ENCODE measurements at places on chromosomes 11 and 22.

DNA sequence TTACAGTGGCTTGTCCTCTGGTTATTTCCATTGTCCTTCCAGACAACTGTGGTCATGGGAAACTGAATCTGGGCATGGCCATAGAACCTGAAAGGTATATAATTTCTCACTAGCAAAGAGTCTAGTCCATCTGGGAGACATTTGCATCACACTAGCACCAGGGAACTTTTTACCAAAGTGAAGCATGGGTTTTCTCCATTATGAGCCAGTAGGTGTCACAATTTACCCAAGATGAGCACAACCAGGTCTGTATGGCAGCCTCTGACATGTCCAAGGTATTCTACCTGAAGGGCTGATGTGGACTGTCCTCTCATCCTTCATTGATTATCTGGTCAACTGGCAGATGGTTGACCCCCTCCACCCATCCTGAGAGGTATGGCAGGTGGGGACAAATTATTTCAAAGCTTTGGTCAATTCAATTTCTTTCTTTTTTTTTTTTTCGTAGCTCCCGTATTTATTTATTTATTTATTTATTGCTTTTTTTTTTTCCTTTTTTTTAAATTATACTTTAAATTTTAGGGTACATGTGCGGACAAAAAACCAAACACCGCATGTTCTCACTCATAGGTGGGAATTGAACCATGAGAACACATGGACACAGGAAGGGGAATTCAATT is 425.9 kb downstream of the TMEM135 start:
- peak; percentile 14 for DNase-seq

GRCh38 chr11:79441461-79441875 is 638 bp upstream of the TENM4 start:
- DNase-seq: peak; percentile 59

DNA sequence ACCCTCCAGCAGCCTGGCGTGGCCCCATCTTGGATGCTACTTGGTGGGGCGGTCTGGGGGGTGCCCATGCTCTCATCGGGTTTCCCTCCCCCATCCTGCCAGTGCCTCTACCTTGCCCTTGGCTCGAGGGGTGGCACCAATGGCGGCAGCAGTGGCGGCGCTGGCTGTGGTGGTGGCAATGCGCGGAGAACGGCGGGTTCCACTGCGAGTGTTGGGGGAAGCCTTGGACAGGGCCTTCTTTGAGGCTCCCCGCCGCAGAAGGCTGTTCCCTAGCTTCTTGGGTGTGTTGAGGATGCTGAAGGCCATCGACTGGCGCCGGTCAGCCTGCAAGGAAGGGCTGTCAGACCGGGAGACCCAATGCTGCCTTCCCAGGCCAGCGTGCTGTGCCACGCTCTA is 5.1 kb downstream of the IL18BP start:
- no peak for DNase-seq

DNA sequence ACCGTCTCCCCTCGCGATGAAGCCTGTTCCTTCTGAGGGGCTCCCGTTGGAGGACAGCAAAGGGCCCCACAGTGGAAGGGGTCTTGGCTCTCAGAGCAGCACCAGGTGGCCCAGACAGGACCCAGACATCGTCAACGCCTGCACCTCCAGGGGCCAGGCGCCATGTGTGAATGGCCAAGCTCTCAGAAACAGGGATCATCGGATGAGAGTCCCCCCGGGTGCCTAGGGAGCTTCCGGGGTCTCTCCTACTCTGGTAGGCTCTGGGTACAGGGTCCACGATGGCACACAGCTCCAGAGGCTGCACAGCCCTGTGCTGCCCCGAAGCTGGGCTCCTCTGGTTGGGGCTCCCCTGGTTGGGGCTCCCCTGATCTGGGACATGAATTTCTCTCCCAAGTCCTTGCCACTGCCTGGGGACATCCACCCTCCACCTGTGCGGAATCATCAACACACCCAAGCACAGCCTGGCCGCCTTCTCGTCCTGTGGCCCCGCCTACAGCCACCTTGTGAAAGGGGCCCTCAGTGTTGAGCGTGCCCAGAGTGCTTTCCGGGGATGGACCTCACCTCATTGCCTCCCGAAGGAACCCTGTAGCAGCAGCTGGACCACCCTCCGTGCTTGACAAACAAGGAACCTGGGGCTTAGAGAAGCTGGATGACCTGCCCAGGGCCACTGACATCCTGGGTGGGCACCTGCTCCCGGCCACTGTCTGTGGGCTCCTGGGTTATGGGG is 929.0 kb downstream of the BRD1 start:
- DNase-seq: no peak

DNA sequence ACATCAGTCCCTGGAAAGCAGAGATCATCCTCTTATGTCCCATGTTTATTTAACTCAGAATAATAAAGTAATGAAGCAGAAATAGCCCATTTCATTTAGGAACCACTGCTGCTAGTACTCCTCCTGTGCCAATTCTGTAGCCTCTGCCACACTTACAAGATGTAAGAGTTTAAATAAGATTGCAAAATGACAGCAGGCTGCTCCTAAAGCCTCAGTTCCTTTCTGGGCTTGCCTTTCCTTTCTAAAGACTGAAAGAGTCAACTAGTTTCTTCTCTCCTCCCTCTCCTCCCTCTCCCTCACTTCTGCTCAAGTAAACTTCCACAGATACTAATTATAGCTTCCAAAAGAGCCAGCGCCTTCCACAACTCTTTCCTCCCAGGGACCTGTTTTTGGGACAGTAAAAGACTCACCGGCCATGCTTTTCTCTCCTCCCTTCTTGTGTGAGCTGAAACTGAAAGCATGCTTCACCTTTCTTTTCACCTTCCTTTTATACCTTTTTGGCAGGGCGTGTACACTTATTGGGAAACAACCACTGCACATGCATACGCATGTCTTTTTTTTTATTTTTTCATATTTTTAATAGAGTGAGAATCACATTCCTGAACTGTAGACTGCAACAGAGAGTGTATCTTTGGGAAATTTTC is 26.1 kb upstream of the CARD16 start:
- DNase-seq: no peak

- DNase-seq: peak; percentile 81
Measured at GRCh38 chr11:120303004-120303637, 22.0 kb upstream of the TLCD5 start.

GRCh38 chr11:130088919-130089673 is 19.4 kb downstream of the APLP2 start:
- no peak for DNase-seq
